ENCODE measurements at places on chromosomes 4 and X.

GRCh38 chr4:18917689-18918088 lies 896.1 kb upstream of the LCORL start:
- no peak for DNase-seq

GRCh38 chr4:109156356-109156755 lies 146.1 kb downstream of the COL25A1 start:
- no peak for DNase-seq

GRCh38 chr4:40557736-40558135 lies 71.9 kb downstream of the RBM47 start:
- DNase-seq = no peak

DNA sequence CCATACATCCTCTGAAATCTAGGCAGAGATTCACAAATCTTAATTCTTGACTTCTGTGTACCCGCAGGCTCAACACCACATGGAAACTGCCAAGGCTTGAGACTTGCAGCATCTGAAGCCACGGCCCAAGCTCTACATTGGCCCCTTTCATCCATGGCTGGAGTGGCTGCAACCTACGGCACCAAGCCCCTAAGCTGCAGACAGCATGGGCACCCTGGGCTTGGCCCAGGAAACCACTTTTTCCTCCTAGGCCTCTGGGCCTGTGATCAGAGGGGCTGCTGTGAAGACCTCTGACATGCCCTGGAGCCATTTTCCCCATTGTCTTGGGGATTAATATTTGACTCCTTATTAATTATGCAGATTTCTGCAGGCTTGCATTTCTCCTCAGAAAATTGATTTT lies 457.9 kb downstream of the GRIA2 start:
- DNase-seq = no peak

GRCh38 chr4:14008494-14008893 lies 381.0 kb upstream of the BOD1L1 start:
- no peak for DNase-seq

DNA sequence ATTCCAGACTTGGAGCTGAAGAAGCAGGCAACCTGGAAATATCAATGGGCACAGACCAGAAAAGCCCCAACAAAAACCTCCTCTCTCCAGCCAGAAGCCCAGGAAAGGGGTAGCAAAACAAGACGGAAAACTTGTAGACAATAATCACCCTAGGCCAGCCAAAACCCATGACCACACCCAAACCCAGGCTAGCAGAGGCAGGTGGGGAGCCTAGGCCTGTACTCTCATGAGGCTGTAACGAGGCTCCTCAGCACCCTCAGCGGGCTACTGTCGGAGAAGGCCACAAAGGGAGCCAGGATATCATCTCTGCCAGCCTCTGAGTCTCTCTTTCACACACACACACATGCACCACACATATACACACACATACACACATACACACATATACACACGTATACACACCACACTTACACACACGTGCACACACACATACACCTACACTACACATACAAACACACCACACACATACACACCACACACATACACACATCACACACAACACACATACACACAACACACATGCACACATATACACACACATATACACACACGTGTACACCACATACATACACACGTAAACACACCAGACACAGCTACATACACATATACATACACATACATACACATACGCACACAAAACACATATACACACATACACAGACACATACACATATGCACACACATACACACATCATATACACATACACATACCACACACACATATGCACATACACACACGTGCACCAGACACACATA lies 90.6 kb downstream of the FHDC1 start:
- DNase-seq = no peak

Measured in stimulated activated CD4-positive, alpha-beta T cell treated with anti-CD3 and anti-CD28 coated beads, Interleukin-1b, Interleukin-23, amount 100 ng/mL, for 4 hours (primary cell).